ENCODE measurements at places on chromosomes 16 and 17. TPM values are rescaled to one million over a fixed set of nuclear protein-coding genes. Genes with fewer than 3 reads are reported as not detected.

Gene NKD1
- total RNA-seq: 0.54 TPM

Gene TNP2
- total RNA-seq: not detected

Gene MYH3
- 1.4 TPM for total RNA-seq

Gene DNAI2
- not detected for total RNA-seq

Gene SPATA32
- total RNA-seq: 0.13 TPM

Gene MMP2
- total RNA-seq: 9.2 TPM

Gene KRTAP4-5
- not detected for total RNA-seq

Gene MYCBPAP
- total RNA-seq: 0.57 TPM

Gene CEP112
- total RNA-seq: 6.8 TPM

Gene MILR1
- 1.0 TPM for total RNA-seq

Gene SPATA20
- 81.2 TPM for total RNA-seq

Gene RAC3
- 40.1 TPM for total RNA-seq

Gene KRTAP4-9
- not detected for total RNA-seq

Gene GAA
- total RNA-seq: 58.5 TPM

Gene TPSB2
- total RNA-seq: not detected

Gene TNFSF12
- 12.3 TPM for total RNA-seq

Gene HASPIN
- 13.8 TPM for total RNA-seq

Gene C17orf100
- 3.3 TPM for total RNA-seq

Gene PIEZO1
- total RNA-seq: 131 TPM
